ENCODE measurements at places on chromosomes 6 and 20.

DNA sequence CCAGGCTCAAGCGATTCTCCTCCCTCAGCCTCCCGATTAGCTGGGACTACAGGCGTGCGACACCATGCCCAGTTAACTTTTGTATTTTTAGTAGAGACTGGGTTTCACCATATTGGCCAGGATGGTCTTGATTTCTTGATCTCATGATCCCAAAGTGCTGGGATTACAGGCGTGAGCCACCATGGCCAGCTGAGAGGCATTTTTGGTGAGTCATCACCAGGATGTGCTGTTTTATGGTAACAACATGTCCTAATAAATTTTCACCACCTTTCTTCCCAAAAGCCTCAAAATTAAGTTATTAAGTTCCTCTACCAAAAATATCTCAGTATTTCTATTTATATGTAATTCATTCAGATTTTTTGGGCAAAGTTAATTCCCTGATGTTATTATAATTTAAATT, 53.5 kb downstream of the COL21A1 start:
- peak; percentile 24 for DNase-seq

DNA sequence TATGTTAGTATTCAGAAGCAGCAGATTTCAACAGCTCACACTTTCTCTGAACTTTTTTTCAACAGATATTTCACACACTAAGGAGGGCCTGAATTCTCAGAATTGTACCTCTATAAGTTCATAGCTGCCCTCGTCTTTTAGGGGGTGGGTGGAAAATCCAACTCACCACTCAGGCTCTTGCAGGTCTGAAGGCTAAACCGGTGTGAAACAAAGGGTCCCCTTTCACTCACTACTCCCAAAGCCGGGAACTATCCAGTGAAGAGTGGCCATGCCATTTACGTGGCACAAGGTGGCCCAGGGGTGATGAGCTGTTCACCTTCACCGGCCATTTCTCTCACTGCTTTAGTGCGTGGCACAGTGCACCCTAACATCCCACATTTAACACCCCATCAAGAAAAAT, 24.2 kb downstream of the TBC1D7 start:
- no peak for DNase-seq

GRCh38 chr6:37285861-37286311, 27.9 kb upstream of the TMEM217 start:
- DNase-seq, result no peak

DNA sequence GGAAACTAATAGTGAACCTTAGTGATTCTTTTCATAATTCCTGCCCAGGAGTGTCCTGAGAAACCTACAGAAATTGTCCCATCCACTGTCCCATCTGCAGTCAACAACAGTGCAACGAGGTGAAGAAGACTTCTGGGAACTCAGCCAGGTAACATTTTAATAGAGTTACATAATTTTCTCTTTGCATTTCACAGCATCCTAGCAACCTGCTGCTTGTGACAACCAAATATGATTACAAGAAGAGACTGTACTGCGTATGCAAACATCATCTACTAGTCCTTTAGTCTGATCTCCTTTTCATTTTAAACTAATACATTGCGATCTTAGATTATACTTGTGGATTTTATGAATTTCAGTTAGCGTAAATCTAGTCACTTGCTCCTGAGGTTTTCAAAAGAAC, 951.6 kb downstream of the TFAP2A start:
- no peak for DNase-seq

DNA sequence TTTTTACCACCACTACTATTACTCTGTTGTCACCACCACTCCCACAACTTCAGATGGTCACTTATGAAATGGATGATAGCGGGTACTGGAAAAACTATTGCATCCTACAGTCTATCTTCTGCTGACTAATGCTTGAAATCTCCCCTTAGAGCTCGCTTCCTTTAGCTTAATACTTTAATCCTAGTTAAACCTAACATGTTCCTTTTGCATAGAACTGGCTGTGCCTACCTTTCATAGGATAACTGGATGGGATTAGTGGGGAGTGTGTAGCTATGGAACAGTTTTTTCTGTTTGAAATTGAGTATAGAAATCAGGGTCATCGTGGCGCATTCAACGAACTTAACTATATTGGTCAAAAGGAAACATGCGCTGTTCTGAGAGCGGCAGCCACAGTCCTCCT, 294.7 kb downstream of the FARS2 start:
- no peak for DNase-seq

DNA sequence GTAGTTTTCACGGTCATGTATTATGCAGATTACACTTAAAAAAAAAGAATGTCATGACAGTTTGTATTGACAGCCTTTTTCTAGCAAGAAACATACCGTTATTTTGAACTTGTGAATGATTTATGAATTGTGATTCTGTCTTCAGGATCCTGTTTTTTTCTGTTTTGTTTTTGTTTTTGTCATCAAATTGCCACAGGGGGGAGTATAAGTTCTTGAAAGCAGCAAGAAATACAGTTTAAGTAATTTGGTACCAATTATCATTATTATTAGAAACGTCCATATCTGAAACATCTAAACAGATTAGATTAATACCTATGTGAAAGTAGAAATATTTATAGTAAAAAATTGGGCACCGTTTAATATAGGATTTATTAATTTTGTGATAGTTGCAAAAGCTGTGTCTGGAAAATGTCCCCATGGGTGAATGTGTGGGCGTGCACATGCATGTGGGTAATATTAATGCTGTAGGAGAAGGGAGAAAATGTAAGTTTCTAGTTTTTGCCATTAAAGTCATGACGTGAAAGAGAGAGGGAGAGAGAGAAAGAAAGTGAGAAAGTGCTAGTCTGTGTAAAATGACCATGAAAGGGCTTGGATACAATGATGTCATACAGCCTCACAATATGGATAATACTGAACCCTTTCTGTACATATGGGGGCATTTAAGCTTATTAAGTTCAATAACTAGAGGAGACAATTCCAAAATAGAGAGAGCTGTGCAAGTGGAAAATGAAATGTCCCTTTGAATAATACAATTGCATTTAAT, 9.4 kb upstream of the CCN2 start:
- DNase-seq, result no peak

DNA sequence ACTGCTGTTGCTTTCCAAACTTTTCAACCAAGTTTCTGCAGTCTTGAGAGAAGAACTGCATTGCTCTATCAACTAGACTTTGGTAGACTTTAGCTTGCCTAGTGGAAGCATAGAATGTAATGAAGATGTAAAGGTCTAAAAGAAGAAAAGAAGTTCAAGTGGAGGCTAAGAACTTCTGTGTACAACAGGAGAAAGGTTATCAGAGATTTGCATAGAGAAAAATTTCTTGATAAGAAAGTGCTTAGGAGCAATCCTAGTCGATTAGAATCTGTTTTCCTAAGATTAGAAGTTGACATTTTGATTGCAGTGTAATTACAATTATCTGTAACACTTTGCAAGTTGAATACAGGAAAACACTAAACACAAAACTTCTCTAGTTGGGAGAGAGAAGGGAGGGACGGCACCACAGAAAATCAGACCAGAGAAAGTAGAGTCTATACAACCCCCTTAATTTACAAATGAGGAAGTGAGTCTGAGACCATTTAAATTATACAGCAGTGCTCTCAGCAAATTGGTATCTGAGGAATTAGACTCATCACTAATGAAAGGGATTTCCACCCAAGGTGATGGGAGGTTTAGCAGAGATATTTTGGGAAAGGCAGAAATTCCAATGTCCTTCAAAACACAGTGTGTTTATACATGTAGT, 194.3 kb upstream of the MARCKS start:
- DNase-seq, result no peak

DNA sequence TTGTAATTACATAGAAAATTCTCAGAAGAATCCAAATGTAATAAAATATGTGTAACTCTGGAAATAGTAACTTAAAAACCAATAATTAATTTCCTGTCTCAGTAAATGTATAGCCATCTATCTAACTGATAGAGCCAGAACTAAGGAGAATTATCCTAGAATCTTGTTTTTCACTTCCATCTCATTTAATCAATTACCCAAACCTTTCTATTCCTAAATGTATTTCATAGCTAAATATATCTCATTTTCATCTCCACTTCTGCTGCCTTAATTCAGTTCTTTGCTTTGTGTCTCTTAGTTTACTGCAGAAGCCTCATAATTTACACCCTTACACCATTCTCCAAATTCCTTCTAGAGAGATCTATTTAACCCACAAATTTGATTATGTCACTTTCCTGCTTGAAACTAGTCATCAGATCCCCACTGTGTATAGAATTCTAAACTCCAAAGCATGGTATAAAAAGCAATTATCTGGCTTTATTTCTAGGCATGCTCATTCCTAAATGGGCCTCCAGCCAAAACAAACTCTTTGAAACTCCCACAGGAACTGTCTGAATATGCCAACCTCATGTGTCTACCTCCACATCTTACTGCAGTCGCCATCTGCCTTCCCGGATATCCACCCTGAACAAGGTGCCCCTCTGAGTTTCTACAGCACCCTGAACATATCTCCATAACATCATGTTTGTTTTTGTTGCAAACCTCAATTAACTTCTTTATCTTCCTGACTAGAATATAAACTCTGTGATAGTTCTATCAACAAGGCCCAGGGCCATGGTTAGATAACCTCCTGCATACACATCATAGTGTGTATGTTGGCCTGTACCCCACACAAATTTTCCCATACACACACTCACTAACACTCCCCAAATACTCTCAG, 70.5 kb upstream of the ADTRP start:
- no peak for DNase-seq

DNA sequence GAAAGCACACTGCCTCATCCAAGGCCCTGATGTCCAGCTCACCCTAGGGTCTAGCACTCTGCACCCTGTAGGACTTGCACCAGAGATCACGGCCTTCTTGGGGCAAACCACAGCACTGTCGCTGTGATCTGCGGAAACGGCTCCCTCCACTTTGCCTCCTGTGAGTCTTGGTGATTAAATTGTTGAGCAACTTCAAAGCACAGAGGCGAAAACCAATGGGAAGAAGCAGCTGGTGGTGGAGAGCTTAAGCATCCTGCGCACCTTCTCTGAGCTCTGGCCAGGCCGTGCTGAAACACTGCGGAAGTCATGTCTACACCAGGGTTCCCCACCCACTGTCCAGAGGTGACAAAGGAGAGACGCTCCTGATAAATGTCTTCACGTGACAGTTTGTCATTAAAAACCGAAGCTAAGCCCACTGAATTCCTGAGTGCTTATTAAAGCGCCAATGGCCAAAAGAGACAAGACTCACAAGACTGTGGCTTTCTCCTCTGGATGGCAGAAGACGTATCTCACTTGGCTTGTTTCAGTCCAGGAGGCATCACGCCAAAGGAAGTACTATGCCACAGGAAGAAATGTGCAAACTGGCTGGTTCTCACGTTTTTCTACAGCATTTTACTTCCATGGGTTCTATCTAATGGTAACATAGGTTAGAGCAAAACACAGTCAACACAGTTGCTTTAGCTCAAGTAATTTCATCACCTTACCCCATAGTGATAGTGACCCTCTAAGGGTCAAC, 3.1 kb downstream of the RAMACL start:
- DNase-seq, result no peak

GRCh38 chr6:11772109-11772825, 6.3 kb downstream of the ADTRP start:
- peak; percentile 81 for DNase-seq

- DNase-seq, result no peak
Observed at GRCh38 chr6:72037006-72037405, 150.7 kb downstream of the RIMS1 start.

GRCh38 chr20:5862703-5863039, 87.7 kb downstream of the TRMT6 start:
- DNase-seq, result no peak

DNA sequence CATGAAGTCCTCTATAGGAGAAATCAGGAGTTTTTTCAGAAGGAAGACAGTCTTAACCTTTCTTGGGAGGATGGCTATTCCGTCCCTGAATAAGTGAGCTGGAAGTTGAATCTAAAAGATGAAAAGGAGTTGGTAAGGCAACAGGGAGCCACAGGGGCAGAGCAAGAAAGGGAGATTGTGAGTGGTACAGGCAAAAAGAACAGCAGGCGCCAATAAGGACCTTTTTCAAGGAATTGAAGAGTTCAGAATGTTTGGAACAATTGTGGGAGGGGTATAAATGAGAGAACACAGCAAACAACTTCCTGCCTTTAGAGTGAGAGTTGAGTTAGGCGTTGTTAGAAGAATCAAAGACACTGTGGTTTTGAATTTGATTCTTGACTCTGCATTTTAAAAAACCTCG, 1003.7 kb downstream of the EPHA7 start:
- no peak for DNase-seq

DNA sequence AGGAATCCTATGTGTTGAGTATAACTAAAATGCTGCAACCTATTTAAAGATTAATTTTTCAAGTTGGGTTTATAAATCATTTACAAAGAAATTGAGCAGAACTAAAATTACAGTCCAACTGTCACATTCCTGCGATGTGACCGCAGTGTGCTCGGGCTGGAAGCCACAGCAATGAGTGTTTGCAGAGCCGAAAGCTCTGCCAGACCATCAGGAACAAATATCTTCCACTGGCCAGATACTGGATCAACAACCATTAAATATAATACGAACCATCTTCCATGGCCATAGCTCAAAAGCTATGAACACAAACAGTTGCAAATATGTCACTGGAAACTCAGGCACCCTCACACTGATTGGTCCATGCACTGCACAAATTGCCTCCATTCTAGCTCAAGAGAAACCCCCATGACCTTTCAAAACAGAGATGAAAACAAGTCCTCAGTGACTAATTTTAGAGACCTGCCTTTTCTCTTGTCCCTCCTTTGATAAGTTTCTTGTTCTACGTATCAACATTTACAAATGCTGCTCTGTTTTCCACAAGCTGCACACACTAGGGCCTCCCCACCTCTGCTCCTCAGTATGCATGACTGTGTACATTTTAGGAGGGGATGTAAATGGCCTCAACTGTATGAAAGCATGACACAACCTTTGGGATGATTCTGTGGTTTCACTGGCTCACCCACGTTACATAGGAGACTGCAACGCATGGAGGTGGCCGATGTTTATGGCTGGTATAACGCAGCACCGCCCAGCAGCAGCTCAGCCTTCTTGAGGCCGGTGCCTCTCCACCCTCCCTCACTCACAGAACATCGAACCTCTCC, 171.7 kb downstream of the WDR27 start:
- peak; percentile 88 for DNase-seq

DNA sequence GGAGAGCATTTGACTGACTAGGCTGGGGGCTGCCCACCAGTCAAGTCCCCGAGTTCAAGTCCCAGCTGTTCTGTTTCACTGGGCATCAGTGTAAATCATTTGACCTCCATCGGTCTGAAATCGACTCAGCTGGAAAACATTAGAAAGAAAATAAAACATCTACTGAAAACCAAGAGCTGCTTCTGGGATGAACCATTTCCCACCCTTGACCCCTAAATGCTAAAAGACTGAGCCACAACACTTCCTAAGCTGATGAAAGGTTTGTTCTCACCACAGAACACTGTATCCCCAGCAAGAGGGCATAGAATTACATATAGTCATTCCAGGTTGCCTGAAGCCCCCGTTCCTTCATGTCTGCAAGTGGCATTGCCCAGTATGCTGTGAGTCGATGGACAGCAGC, 237.0 kb upstream of the TAB2 start:
- peak; percentile 32 for DNase-seq

DNA sequence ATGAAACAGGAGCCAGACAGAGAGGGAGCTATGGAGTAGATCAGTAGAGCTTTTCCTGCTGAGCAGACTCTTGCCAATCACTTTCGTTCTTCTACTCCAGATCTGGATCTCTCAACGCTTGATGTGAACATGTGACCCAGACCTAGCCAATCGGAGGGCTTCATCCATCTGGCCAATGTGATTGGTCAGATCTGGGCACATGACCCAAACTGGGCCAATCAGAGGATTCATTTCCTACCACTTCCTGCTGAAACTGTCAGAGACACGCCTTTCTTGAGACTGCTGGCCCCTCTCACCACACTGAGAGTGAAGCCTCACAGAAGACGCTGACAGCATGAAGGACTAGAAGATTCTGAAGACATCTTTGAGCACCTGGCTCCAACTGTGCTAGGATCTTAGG, 44.2 kb upstream of the ZMYND8 start:
- no peak for DNase-seq
